Stimulated activated CD4-positive, alpha-beta T cell treated with anti-CD3 and anti-CD28 coated beads, Interleukin-1b, Interleukin-23, amount 100 ng/mL, for 24 hours (primary cell): ENCODE measurements at places on chromosomes 1 and 21.

- no peak for DNase-seq
Observed at GRCh38 chr21:36784947-36785346, 86.0 kb downstream of the SIM2 start.

DNA sequence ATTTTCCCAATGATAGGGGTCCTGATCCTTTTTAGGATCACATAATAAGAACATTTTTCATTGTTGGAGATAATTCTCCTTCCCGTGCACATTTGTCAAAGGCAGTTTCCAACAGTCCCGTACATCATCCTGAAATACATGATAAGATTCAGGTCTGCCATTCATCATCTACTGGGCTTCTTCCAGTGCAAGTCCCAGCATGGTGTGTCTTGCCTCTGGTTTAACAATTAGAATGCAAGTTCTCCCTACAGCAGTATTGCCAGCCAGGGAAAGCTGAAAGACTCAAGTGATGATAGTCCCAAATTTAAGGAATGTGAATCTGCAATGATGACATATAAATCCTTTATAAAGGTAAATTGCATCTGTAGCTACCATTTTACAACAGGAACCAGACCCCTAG lies 146.2 kb downstream of the DAB1 start:
- DNase-seq = no peak

DNA sequence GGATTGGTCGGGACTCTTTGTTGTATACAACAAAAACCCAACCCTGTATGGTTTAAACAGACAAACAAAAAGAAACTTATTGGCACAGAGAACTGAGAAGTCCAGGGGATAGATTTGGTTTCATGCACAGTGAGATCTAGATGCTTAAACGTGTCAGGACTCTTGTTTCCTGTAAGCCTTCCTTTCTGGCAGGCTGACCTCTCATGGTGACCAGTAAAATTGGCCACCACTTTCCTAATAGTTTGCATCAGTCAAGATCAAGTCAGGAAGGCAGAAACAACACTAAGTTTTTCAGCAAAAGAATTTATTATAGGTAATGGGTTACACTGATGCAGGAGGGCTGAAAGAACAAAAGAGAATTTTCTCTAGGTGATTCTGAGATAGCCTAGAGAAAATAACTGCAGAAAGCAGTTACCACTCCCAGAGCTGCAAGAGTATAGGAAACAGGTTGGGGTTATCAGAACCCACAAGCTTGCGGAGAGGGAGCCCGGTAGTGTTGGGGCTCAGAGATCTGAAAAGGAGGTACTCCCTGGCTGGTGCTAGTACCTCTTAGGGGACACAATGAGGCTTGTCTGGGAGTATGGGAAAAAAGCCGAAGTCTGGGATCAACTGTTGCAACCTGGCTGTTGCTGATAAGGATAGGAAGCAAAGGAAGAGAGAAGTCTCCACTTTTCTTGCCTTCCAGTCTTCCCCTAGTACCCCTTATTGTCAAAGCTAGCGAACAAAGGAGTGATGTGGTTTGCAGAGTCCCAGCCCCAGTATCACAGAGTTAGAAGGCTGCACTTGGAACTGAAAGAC lies 21.4 kb downstream of the CITED4 start:
- DNase-seq = no peak

- no peak for DNase-seq
Observed at GRCh38 chr1:103937763-103938357, 188.2 kb downstream of the AMY1C start.

DNA sequence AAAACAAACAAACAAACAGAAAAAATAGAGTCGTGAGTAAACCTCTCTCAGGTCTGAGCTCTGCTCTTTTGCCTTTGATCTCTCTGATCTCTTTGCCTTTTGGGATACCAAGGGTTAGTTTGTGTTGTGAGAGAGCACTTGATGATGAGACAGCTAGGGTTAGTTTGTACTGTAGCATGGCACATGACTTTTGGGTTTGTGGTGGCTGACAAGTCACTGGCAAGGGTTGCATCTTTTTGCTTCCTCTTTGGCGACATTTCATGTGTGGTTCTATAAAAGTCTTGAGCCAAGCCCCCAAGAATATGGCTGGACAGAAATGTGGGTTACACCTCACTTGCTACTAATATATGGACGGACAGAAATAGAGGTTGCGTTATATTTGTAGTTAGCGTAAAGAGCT lies 60.5 kb downstream of the TESK2 start:
- DNase-seq = no peak

DNA sequence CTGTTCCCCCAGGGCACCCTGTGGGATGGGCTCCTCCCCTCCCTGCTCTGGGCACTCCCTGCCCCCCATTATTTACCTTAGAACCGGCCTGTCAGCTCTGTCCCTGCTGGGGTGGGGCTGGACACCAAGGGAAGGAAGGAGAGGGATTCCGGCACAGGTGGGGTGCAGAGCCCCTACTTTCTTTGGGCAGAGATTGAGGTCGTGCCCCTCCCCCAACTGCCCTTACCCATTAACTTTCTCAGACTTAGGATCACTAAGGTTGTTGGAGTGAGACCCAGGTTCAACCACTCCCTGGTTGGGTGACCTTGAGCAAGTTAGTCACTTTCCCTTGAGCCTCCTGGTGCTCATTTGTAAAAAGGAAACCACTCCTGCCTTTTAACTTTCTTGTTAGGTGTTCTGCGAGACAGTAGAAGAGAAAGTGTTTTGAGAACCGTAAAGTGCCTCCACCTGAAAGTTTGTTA lies 57.0 kb upstream of the SYNC start:
- no peak for DNase-seq

DNA sequence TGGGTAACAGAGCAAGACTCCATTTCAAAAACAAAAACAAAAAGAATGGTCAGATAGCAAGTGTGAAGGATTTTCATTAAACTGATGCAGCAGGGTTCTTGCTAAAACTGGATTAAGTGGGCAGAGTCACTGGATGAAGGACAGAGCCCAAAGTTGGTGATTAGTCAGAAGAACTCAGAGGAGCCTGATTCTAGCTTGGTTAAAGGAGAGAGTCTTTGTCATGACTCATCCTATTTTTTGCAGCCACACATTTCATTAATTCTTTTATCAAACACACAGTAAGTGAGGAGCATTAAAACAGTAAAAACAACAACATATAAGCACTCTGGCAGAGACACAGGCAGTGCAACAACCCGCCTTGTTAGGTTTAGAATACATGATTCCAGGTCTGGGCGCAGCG lies 56.0 kb upstream of the EDARADD start:
- no peak for DNase-seq

- no peak for DNase-seq
Observed at GRCh38 chr21:42533963-42534355, 20.3 kb downstream of the SLC37A1 start.

- DNase-seq = no peak
Observed at GRCh38 chr21:38646213-38646837, 148.0 kb upstream of the ERG start.

- DNase-seq = no peak
Observed at GRCh38 chr1:214515544-214516433, 35.6 kb downstream of the PTPN14 start.

DNA sequence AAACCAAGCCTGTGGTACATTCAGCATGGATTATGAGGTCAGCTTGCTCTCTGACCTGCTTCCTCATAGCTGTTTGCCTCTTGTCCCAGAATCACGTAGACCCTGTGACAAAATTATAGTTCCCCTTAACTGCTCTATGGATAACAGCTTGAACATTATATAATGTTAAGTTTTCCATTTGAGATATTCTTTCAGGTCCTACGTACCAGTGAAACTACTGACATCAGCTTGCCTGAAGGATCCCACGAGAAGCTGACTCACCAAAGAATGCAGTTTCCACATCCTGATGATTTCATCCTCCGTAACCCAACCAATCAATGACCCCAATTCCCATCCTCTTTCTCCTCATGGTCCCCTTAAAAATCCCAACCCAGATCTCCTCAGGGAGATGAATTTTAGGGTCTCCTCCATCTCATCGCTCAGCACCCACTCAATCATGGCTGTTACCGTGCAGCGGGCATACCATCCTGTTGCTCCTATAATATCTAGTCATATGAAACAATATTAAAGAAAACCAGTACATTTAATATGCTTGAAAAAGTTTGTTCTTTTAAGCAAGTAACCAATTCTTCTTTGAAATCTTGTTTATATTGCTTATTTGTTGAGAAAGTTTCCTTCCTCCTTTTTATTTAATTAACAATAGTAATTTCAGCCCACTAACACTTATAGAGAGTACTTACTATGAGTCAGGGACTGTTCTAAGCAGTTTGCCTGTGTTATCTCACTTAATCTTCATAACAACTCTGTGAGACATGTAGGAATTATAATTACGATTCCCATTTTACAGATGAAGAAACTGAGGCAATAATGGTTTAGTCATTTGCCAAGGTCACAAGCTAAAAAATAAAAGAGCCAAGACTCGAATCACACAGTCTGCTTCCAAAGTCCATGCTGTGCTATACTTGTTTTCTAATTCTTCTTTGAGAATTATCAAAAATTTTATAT lies 27.4 kb downstream of the CHML start:
- no peak for DNase-seq

GRCh38 chr1:105874621-105875020 lies 1181.9 kb upstream of the PRMT6 start:
- DNase-seq = no peak

DNA sequence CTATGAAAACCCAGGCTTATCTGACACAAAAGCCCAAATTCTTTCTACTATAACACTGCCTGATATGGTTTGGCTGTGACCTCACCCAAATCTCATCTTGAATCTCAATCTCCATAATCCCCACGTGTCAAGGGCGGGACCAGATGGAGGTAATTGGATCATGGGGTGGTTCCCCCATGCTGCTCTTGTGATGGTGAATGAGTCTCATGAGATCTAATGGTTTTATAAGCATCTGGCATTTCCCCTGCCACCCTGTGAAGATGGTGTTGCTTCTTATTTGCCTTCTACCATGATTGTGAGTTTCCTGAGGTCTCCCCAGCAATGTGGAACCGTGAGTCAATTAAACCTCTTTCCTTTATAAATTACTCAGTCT lies 123.3 kb upstream of the USP24 start:
- DNase-seq = peak; percentile 7

- no peak for DNase-seq
Observed at GRCh38 chr1:81374481-81374880, 426.3 kb upstream of the ADGRL2 start.

DNA sequence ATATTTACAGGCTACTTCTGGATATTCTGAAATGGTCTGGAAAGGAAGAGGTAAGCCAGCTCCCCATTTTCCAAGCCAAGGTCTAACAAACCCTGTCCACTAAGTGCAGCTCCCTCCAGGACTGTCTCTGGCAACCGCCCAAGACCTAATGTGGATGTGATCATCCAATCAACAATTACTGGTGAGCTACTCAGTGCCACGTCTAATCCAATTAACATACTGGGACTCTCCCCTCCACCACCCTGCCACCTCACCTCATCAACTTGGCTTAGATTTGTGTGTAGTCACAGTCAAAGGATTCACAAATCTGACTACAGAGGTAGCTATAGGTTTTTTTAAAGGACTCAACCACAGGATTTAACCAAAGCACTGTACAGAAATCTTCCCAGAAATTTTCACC lies 25.4 kb upstream of the S100A7 start:
- no peak for DNase-seq

GRCh38 chr21:46347203-46347550 lies 23.2 kb downstream of the PCNT start:
- no peak for DNase-seq

DNA sequence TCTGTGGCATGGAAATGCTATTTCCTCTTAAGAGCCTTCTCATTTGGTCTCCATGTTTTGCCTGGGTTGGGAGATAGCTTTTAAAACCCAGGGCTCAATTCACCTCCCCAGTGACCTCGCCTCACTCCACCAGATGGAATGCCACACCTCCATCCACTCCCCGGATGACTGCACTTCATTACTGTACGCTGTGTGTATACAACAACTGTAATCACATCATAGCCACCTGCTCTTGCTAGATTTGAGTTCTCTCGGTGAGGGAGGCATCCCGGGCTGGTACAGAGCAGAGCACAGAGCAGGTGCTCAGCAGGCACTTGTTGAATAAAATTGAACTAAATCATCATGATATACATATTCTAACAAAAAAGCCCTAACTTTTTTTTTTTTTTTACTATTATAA lies 26.0 kb downstream of the SDE2 start:
- DNase-seq = no peak

DNA sequence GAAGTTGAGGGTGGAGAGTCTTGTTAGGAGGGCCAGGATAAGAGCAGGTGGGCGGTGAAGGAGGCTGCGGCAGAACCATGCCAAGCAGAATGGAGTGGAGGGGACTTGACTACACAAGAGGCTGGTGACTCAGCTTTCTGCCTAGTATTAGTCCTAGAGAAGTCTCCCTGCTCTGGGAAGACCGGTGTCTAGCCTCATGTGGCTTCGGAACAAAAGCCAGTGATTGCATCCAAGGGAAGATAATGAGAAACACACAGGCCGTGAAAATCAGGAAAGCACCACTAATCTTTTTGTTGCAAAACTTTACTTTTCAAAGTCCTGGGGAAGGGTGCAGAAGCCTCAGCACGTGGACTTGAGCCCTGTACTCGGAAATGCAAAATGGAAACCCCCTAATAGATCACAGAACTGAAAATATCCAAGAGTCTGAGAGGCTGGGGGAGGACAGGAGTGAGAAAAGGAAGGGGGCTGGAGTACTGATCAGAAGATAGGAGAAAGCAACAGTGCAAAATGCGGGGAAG lies 31.4 kb downstream of the DDR2 start:
- no peak for DNase-seq

DNA sequence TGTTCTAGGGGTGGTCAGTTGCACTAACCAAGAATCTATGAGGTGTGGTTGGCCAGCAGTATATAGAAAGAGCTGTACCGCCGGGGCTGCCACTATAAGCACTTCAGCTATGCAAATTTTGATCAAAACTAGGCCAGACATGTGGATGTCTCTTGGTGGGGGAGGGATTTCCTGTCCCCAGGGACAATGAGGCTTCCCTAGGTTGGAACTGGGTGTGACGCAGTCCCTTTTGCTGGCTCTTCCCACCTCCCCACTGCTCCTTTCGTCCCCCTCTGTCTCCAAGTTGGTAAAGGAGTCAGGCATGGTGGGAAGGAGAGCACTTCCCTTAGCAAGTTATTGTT lies 13.6 kb downstream of the SDCCAG8 start:
- no peak for DNase-seq

GRCh38 chr1:33763406-33763805 lies 100.5 kb upstream of the HMGB4 start:
- DNase-seq = no peak

- no peak for DNase-seq
Observed at GRCh38 chr1:106924360-106924759, 132.1 kb upstream of the PRMT6 start.

DNA sequence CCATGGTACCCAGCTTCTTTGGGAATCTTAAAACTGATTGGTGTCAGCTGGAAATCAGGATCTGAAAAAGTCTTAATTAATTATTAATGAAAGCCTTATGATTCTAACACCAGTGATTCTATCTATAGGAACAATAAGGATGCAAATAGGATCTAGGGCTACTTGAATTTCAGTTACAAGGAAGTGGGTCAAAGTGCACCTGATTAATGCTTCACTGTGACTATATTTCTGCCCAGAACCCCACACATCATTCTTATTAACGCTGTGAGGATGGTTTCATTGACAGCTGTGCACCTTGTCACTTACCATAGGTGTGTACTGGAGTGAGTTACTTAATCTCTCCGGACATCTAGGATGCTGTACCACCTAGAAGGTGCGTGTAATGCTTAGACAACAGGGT lies 99.8 kb upstream of the ETV3 start:
- DNase-seq = no peak
